ENCODE measurements at places on chromosomes 7 and 10.

- no peak for DNase-seq
Measured at GRCh38 chr10:10499839-10500238, 517.8 kb upstream of the CELF2 start.

- no peak for DNase-seq
Measured at GRCh38 chr10:49194212-49194920, 6.2 kb upstream of the TMEM273 start.

DNA sequence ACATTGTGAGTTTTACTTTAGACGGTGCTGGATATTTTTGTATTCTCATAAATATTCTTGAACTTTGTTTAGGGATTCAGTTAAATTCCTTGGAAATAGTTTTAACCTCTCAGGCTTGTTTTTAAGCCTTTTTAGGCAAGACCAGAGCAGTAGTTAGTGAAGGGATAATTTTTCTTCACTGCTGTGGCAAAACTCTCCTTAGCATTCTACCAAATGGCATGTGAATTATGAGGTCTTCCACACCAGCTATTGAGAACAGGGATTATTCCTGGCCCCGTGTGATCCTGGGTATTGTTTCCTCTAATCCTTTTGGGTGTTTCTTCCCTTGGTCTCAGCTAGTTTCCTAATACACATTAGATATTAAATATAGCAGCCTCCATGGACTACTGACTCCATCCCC, 46.2 kb downstream of the CCDC71L start:
- DNase-seq = no peak

- DNase-seq = no peak
Measured at GRCh38 chr10:16735671-16736070, 81.6 kb downstream of the RSU1 start.

DNA sequence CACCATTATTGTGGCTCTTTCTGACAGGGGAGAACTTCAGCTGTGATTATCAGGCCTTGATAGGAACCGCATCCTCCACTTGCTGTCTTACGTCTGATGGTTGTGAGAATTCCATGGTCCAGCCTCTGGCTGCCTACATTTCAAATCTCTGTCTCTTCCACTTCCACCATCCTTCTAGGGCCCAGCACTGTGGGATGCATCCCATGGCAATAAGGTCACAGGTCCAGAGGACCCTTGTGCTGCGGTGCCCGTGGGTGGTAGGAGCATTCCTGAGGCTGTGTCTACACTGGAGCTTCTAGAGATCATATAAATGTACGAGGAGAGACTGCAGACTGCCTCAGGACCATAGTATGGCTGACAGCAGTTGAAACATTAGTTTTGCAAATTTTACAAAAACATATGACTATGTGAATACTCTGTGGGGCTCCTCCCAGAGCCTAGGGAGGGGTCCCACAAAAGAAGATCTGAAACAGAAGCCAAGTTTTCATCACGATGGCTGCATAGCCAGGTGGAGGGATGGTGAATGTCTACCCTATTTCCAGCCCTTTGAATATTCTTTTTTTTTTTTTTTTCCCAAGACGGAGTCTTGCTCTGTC, 11.8 kb downstream of the CALML3 start:
- DNase-seq = no peak

DNA sequence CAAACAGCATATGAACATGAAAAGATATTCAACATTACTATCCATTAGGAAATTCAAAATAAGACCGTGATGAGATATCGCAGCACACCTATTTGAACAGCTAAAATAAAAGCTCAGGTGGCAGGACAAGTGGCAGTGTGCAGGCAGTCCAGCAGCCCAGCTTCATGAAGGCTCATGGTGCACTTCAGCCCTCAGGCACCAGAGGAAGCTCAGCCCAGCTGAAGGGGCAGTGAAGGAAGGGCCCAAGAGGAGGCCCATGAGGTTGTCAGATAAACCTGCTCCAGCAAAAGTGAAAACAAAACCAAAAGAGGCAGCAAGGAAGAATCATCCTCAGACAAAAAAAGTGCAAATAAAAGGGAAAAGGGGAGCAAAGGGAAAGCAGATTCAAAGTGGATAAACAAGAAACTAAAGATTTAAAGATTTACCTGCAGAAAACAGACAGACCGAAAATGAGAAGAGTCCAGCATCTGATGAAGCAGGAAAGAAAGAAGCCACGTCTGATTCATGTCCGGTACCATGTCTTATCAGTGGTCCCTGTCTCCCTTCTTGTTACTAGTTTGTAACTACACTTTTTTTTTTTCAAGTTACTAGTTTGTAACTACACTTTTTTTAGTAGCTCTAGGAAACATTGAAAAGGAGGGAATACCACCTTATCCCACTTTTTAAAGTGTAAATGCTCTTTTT, 15.0 kb upstream of the FAM24B start:
- DNase-seq = no peak

DNA sequence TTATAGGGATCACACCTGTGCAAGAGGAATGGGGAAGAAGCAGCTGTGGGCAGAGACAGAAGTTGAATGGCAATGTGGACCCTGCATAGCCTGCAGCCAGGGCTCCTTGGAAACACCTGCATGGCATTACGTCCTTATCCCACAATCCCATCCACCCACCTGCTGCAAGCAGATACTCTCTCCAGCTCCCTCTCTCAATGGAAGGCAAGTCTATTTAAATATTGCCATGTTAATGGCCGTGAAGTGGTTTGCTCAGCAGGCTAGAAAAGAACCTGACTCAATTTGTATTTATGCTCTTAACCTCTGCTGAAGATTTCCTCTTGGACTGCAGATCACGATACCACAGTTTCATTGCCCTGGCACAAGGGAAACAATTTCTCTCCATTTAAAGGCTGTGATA, 417.0 kb downstream of the TYW1 start:
- no peak for DNase-seq

- DNase-seq = no peak
Measured at GRCh38 chr10:106768204-106768603, 396.3 kb downstream of the SORCS1 start.

- DNase-seq = no peak
Measured at GRCh38 chr7:143285806-143286521, 1.2 kb downstream of the TMEM139 start.

DNA sequence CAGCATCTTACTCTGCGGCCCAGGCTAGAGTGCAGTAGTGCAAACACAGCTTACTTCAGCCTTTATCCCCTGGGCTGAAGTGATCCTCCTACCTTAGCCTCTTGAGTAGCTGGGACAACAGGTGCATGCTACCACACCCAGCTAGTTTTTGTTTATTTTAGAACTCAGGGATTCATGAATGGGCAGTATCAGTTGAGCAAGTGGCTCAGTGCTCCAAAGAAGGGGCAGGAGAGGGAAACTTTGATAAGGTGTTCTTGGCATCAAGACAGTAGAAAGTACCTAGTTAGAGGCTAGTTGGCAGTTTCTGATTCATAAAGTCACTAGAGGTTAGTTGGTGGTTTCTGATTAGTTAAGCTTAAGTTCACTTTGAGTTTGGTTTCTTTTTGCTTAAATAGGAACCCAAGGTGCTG, 18.4 kb downstream of the TRIM24 start:
- DNase-seq = no peak

- no peak for DNase-seq
Measured at GRCh38 chr10:107619139-107619538, 454.6 kb upstream of the SORCS1 start.

GRCh38 chr7:40219917-40220316, 85.1 kb downstream of the SUGCT start:
- DNase-seq = no peak

DNA sequence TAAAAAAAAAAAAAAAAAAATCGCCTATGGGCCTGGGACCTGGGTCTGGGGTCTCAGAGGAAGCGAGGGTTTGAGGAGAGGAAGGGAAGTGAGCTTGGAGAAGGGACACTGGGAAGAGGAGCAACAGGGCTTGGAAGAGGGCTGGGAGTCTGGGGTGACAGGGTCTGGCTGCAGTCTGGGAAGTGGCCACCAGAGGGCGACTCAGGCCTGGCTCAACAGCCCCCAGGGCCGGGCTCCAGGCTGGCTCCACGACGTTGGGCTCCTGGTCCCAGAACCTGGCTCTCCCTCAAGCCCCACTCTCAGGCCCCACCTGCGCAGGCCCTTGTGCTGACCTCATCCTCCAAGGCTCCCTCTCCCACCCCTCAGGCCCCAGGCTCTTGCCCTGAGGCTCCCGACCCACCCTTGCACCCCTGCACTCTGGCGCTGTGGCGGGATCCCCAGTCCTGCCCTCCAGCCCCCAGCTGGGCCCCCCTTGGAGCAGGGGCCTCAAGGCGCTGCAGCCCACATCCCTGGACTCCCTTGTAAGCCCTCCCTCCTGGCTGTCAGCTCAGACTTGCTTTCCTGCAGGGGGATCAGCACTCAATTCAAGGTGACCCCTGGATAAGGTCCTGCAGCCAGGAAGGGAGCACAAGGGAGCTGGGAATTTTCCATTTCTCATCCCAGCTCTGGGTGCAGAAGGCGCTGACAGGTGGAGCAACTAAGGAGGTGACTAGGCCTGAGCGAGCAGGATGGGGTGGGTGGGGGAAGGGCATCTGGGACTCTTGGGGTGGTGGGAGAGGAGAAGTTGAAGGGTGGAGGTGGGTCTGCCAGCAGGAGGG, 5.4 kb upstream of the SPACDR start:
- DNase-seq = peak; percentile 88

- DNase-seq = no peak
Measured at GRCh38 chr7:2011266-2012043, 221.3 kb downstream of the MAD1L1 start.

DNA sequence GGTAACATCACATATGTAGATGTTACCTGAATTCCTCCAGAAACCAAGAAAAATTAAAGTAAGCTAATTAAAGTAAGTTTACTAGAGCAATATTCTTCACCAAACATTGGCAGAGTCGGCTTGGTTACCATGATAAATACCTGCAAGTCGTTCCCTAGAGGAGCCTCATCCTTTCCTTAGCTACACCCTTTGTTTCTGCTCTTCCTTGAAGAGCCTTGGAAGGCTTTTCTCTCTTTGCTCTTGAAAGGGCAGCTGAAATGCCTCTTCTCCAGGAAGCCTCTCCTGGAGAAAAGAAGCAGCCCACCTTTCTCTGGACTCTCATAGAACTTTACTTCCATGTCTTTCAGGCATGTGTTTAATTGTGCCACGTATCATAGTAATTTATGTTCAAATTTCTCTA, 34.9 kb upstream of the CALD1 start:
- DNase-seq = no peak

DNA sequence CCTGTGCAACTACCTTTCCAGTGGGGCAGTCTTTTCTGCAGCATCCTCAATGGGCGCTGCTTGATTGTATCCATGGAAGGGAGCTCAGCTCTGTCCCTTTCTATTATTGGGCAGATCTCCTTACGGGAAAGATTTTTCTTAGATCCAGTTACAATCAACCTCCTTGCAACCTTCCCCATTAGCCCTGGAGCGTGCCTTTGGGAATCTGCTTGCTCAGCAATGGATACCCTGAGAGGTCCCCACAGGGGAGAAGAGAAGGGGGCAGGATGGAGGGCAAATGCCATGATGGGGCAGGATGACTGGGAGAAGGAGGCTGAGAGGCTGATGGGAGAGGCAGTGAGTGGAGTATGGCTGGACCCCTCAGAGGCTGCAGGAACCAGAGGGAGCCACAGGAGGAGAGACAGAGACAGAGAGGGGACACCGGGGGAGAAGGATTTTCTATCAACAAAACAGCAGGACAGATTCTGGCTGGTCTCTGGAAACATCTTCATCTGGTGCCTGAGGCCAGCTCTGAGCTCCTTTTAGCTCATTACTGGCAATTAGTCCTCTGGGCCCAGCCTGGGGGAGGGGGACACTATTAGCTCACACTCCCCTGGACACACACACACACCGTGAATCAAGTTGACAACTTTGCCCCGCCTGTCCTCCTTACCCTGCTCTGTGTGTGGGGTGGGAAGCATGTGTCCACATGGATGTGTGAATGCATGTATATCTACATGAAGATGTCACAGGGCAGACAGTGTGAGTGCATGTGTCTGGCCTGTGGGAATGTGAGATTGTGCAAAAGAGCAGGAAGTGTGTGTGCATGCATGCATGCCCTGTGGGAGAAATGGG, 80.8 kb upstream of the PAX2 start:
- no peak for DNase-seq

GRCh38 chr10:18650404-18650997, 886 bp downstream of the NSUN6 start:
- no peak for DNase-seq

GRCh38 chr7:3592401-3593134, 291.5 kb downstream of the SDK1 start:
- DNase-seq = no peak

DNA sequence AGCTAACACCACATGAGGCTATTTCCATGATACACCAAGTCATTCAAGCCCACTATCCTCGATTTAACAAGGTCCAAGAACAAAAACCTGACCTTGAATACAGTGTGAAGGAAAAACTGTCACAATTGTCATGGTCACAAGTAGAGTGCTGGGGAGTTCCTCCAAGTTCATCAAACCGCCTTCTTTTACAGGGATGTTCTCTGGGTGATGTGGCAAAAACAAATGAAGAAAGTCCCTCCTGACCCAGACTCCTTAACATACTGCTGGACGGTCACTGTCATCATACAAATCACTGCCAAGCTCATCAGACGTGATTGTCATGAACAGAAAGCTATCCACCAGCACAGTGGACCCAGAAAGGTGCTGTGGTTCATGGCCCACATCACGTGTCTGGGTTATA, 28.9 kb downstream of the HIPK2 start:
- DNase-seq = no peak

- no peak for DNase-seq
Measured at GRCh38 chr7:139797607-139798006, 19.8 kb upstream of the HIPK2 start.

- no peak for DNase-seq
Measured at GRCh38 chr10:69939061-69939460, 113.6 kb upstream of the MACROH2A2 start.

- DNase-seq = no peak
Measured at GRCh38 chr7:155429651-155430050, 28.3 kb upstream of the EN2 start.

DNA sequence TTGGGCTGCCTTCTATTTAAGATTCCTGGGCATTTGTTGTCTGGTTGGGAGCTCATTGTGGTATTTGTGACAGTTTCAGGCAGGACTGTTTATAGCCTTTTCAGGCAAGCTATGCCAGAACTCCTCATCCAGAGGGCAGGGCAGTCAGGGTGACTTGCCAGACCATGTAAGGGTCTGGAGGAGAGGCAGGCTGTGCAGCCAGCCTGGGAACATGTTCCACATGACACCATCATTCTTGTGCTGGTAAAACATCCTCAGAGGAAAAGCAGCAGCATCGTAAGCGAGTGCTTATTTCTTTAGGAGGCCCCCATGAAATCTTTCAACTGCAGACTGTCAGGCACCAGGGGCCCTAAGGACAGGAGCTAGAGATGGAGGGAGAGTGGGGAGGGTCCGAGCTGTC, 44.0 kb upstream of the SORBS1 start:
- DNase-seq = no peak

DNA sequence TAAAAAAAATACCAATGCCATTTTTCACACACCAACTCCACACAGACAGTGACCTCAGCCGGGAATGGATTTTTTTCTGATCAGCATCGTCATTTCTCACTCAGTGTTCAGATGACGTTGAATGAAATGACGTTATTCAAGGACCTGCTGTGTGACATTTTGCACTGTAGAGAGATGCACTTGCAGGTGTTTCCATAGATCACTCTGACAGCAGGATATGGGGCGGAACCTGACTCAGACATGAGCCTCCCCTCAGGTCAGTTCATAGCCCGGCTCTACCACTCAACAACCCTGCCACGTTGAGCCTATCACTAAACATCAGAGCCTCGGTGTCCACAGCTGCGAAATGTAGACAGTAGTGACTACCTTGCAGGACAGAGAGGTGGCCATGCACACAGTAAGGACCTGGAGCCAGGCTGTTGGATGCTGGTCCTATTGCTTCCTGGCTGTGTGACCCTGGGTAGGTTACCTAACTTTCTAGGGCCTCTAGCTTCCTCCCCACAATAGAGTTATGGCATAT, 41.4 kb upstream of the ANTXRL start:
- DNase-seq = no peak

Measured in stimulated activated CD4-positive, alpha-beta T cell treated with anti-CD3 and anti-CD28 coated beads, Interleukin-4, amount 100 ng/mL, for 24 hours (primary cell).